ENCODE measurements at places on chromosomes 3 and 15.
A peak's percentile ranks its signal among the peaks of the same experiment; 100 is the strongest.

DNA sequence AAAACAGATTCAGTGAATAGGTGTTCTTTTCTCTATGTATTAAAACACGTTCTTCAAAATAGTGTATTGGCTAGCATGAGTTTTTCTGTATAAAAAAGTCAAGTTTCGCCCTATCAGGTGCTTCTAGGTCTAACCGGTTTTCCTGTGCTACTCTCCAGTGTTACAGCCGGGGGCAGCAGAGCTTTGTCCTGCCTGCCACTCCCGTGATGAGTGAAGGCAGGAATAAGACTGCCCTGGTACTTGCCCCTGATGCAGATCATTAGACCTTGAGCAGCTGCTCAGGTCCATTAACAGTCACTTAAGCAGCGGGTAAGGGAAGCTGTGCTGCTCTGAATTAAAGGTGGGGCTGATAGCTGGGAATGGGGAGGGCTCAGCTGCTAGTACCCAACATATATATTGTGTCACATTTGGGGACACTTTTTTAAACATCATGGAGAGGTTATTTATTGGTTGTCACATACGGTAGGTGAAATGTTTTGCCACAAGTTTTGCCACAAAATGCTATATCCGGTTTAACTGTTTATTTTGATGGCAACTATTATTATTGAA lies 1.3 kb upstream of the UNC13C start:
- no peak overlapping the region for H3K27ac ChIP-seq
- H3K27me3 ChIP-seq: peaks cover 35% of the 10 kb centered on the region
- no peak overlapping the region for H3K4me3 ChIP-seq

DNA sequence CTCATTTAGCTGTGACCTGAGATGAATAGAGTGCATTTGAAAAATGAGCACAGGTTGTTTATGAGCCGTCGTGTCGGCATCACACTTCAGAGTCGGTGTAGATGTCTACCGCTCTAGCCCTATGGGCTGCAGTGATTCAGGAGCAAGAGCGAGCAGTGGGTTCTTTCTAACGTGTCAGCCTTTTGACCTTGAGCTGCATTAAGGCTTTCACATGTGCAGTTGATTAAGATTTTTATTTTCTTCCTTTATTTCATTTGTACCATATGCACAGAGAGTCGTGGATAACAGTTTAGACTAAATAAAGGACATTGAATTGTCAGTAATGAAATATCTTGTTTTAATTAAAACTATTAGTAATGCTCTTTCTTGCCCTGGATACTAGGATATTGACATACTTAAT lies 368.2 kb downstream of the PTPRG start:
- no peaks in the 10 kb centered on the region for H3K27me3 ChIP-seq
- DNase-seq: no peak
- H3K4me1 ChIP-seq: peaks cover 5% of the 10 kb centered on the region
- no peaks in the 10 kb centered on the region for H3K36me3 ChIP-seq
- H3K27ac ChIP-seq: no peak overlapping the region
- H3K4me3 ChIP-seq: no peak overlapping the region

DNA sequence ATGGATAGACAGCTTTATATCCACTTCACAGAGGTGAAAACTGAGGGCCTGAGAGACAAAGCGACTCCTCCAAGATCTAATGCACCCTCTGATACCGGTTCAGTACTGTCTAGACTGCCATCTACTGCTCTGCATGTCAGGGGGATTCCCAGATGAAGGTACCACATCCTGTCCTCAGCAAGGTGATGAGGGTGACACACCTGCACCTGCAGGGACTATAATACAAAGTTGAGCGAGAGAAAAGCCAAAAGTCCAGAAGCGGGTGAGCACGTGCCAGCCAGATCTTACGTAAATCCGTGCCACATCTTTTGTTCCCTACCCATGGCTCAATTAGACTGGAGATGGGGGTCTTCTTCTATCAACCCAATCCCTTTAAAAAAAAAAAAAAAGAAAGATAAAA lies 32.4 kb upstream of the HES1 start:
- H3K27ac ChIP-seq: no peak overlapping the region
- peaks cover 13% of the 10 kb centered on the region for H3K4me1 ChIP-seq
- no peaks in the 10 kb centered on the region for H3K27me3 ChIP-seq
- no peaks in the 10 kb centered on the region for H3K36me3 ChIP-seq

- peak; percentile 36 for DNase-seq
- H3K4me3 ChIP-seq: no peak overlapping the region
- no peaks in the 10 kb centered on the region for H3K36me3 ChIP-seq
Measured at GRCh38 chr15:71443538-71443937, 328.3 kb downstream of the THSD4 start.

- peak overlapping the region; percentile 53 for H3K27ac ChIP-seq
- H3K4me1 ChIP-seq: peaks cover 24% of the 10 kb centered on the region
- H3K4me3 ChIP-seq: no peak overlapping the region
- no peaks in the 10 kb centered on the region for H3K27me3 ChIP-seq
Measured at GRCh38 chr3:186342197-186342596, 19.8 kb downstream of the DGKG start.

GRCh38 chr3:99442599-99442998 lies 195.8 kb upstream of the COL8A1 start:
- no peaks in the 10 kb centered on the region for H3K27me3 ChIP-seq
- H3K4me1 ChIP-seq: no peaks in the 10 kb centered on the region
- H3K36me3 ChIP-seq: no peaks in the 10 kb centered on the region
- no peak overlapping the region for H3K4me3 ChIP-seq
- H3K27ac ChIP-seq: no peak overlapping the region

GRCh38 chr3:159996959-159997358 lies 8.3 kb downstream of the IL12A start:
- no peaks in the 10 kb centered on the region for H3K4me1 ChIP-seq
- no peak overlapping the region for H3K27ac ChIP-seq
- H3K36me3 ChIP-seq: no peaks in the 10 kb centered on the region
- no peaks in the 10 kb centered on the region for H3K27me3 ChIP-seq

GRCh38 chr15:68559345-68560310 lies 19.2 kb upstream of the CORO2B start:
- H3K36me3 ChIP-seq: no peaks in the 10 kb centered on the region
- peaks cover 17% of the 10 kb centered on the region for H3K4me1 ChIP-seq
- H3K27ac ChIP-seq: no peak overlapping the region

DNA sequence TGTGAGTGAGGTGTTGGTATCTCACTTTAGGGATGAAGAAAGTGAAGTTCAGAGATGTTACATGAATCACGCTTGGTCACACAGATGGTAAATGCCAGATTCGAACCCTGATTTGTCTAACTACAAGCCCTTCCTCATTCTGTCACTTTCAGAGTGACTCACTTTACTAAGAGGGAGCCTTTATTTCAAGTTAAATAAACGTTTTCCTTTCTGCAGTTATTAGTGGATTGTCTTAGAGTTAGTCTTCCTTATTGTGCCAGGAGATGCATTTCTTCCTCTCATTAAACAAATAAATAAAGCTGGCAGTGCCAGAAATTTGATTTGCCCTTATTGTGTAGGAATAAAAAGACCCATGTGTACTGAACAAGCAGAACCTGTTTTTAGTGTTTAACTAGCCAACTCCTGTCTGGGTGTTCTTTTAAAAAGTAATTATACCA lies 162.5 kb downstream of the AKAP13 start:
- no peaks in the 10 kb centered on the region for H3K36me3 ChIP-seq
- no peak for DNase-seq
- peaks cover 90% of the 10 kb centered on the region for H3K4me1 ChIP-seq

DNA sequence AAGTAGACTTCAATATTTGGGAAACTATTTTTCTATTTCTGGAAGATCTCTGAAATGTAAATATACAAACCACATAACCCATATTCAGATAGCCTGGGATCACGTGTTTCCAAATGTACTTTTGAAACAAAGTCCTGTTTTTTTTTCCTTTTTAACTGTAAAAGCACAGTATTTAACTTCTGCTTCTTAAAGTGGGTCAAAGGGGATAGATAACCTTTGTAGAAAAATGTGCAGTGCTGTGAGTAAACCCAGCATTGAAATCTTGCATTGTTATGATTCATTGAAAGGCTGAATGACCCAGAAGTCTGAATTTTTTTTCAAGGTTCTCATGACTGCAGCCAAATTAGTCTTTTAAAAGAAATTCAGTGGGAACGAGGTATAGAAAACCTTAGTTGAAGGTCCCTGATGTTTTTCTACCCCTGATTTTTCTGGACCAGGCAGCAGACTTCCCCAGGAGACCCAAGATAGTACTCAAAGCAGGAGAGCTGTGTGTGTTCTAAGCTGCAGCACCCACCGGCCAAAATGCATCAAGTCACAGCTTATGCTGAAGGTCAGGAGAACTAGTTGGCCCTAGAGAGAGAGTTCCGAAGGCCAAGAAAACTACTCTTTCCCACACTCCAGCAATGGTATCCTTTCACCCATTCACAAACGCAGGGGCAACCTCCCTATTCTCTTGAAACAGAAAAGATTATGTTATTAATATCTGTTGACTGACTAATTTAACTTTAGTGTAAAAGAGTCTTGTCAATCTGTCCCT lies 43.6 kb upstream of the APH1B start:
- H3K4me3 ChIP-seq: no peak overlapping the region
- DNase-seq: peak; percentile 56
- no peaks in the 10 kb centered on the region for H3K36me3 ChIP-seq
- no peaks in the 10 kb centered on the region for H3K27me3 ChIP-seq
- H3K27ac ChIP-seq: peak overlapping the region; percentile 80
- H3K4me1 ChIP-seq: peaks cover 90% of the 10 kb centered on the region

DNA sequence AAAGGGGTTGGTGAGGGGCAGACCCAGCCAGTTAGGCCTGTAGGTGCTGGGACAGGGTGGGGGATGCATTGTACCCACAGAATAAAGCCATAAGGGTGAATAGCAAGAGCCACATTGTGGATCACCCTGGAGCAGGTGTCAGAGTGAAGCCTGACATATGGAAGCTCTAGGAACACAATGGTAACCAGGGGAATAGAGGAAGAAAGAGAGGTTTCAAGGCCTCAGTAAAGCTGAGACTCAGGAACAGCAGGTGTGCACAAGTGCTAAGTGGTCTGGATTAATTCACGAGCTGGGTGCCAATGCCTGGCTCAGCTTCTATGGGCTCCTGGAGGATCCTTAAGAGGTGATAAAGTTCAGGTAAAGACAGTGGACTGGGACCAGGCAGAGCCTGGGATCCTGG lies 323.7 kb upstream of the CTNNB1 start:
- no peak overlapping the region for H3K4me3 ChIP-seq
- no peak overlapping the region for H3K27ac ChIP-seq
- no peak for DNase-seq
- no peaks in the 10 kb centered on the region for H3K36me3 ChIP-seq
- peaks cover 29% of the 10 kb centered on the region for H3K4me1 ChIP-seq

- no peaks in the 10 kb centered on the region for H3K36me3 ChIP-seq
- H3K27me3 ChIP-seq: no peaks in the 10 kb centered on the region
- no peaks in the 10 kb centered on the region for H3K4me1 ChIP-seq
- no peak for DNase-seq
- H3K27ac ChIP-seq: no peak overlapping the region
Measured at GRCh38 chr15:47944637-47945288, 176.0 kb upstream of the SLC24A5 start.

- no peaks in the 10 kb centered on the region for H3K36me3 ChIP-seq
- no peak overlapping the region for H3K27ac ChIP-seq
Measured at GRCh38 chr3:4726549-4726948, 233.4 kb downstream of the ITPR1 start.

- H3K27me3 ChIP-seq: no peaks in the 10 kb centered on the region
- H3K4me1 ChIP-seq: no peaks in the 10 kb centered on the region
- no peak for DNase-seq
- H3K36me3 ChIP-seq: no peaks in the 10 kb centered on the region
Measured at GRCh38 chr3:28039234-28039633, 202.2 kb upstream of the CMC1 start.

GRCh38 chr3:156497326-156497725 lies 57.6 kb downstream of the SSR3 start:
- no peaks in the 10 kb centered on the region for H3K36me3 ChIP-seq
- H3K27ac ChIP-seq: no peak overlapping the region

DNA sequence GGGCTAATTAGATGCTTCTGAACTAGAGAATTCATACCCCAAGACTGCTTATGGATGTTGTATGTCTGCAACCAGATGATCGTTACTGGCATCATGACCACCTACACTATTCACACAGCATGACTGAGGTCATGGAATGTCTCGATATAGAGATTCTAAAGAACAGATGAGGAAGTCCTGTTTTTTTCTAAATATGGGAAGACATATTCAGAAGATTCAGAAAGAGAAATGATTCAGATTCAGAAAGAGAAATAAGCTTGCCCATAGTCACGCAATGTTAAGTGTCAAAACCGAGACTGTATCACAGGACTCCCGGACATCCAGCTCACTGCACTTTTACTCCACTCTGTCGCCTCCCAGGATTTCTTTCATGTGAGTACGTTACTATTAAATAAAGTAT lies 136.2 kb downstream of the TPRG1 start:
- H3K36me3 ChIP-seq: no peaks in the 10 kb centered on the region
- H3K27ac ChIP-seq: no peak overlapping the region
- no peak for DNase-seq

Data from left lung (tissue), 14 donors.